ENCODE measurements at places on chromosomes 5 and 9.

DNA sequence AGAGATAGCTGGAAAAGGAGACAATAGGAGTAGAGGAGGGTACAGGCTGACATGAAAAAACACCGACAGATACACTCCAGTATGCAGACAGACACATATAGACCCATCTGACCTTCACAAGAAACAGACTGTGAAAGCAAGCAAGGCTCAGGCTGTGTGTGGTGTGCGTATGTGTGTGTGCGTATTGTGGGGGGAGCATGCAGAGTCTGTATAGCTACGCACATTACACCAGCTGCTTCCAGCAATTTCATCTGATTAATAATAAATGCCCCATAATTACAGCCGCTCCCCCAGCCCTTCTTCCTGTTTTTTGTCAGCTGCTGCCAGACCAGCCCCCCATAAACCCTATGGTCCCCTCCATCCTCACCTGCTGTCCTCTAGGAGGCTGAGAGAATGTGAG, 6.7 kb downstream of the CNTFR start:
- no peak for DNase-seq
- no peak overlapping the region for H3K4me3 ChIP-seq
- no peak overlapping the region for H3K27ac ChIP-seq
- peaks cover 4% of the 10 kb centered on the region for H3K27me3 ChIP-seq
- no peaks in the 10 kb centered on the region for H3K36me3 ChIP-seq

- no peaks in the 10 kb centered on the region for H3K36me3 ChIP-seq
- no peaks in the 10 kb centered on the region for H3K4me1 ChIP-seq
- no peak overlapping the region for H3K27ac ChIP-seq
- no peak for DNase-seq
- H3K4me3 ChIP-seq = no peak overlapping the region
- no peaks in the 10 kb centered on the region for H3K27me3 ChIP-seq
Observed at GRCh38 chr9:125393426-125393825, 131.8 kb downstream of the GAPVD1 start.

- no peaks in the 10 kb centered on the region for H3K4me1 ChIP-seq
- H3K27ac ChIP-seq = no peak overlapping the region
- DNase-seq = no peak
- no peaks in the 10 kb centered on the region for H3K27me3 ChIP-seq
- H3K4me3 ChIP-seq = no peak overlapping the region
Observed at GRCh38 chr9:126720661-126721563, 83.9 kb upstream of the ZBTB43 start.

DNA sequence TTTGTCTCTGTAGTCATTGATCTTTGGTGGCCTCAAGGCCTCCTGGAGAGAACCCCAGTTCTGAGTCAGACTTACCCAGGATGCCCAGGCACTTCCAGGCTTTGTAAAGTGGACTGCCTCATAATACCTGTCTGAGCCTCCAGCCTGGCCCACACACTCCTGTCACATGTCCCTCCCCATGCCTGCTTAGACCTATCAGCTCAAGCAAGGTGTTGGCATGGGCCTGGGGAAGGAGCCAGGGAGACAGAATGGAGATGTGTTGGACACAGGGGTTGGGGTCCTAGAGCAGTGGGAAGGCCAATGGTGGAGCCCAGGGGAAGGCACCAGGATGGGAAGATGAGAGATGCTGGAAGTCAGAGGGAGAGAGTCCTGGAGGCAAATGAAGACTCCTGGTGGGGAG, 136.2 kb downstream of the CFAP90 start:
- no peak for DNase-seq
- no peak overlapping the region for H3K27ac ChIP-seq
- no peaks in the 10 kb centered on the region for H3K4me1 ChIP-seq
- no peaks in the 10 kb centered on the region for H3K36me3 ChIP-seq
- H3K4me3 ChIP-seq = no peak overlapping the region

GRCh38 chr9:133784731-133785561, 46.8 kb upstream of the SARDH start:
- no peak overlapping the region for H3K27ac ChIP-seq
- no peaks in the 10 kb centered on the region for H3K4me1 ChIP-seq
- no peak overlapping the region for H3K4me3 ChIP-seq
- no peaks in the 10 kb centered on the region for H3K36me3 ChIP-seq
- DNase-seq = no peak

DNA sequence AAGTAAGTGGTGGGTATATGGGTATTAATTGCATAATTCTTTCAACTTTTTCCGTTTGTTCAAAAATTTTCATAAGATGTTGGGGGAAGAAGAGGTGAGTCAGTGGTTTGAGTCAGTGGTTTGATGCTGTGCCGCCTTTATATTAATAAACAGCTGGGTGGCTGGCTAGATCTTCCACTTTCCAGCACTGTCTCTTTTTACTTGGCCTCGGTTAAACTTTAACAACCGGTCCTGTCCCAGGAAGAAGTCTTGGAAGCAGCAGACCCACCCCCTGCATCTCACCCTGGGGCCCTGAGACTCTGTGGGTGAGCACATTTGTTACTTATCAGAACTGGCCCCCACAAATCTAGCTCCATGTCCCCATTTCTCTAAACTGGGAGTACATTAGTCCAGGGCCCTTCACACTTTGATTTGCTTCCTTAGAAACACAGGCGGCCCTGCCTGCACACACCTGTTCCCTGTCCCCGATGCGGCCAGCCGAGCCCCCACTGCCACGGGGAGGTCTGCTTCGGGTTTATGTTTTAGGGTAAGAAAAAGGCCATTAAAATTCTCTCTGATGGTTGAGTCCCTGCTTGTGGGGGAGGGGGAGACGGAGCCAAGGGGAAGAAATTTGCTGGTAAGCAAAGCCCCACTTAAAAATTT, 90.7 kb downstream of the PTCH1 start:
- H3K36me3 ChIP-seq = no peaks in the 10 kb centered on the region
- no peaks in the 10 kb centered on the region for H3K4me1 ChIP-seq
- peak overlapping the region; percentile 29 for H3K4me3 ChIP-seq

DNA sequence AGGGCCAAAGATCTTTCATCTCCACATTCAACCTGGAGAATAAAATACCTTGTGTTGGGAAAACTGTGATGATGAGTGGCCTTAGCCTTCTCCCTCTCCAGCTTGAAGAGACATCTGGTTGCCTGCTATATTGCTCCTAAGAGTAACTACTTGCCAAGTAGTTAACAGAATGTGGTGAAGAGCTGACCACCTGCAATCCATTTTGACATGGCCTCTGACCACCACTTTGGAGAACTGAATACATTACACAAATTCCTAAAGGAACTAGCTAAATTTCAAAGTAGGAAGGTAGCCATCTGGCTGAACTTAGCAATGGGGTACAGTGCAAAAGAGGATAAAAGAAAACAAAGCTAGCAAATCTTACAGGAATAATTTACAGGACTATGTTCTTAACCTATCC, 7.2 kb downstream of the TBCA start:
- no peaks in the 10 kb centered on the region for H3K27me3 ChIP-seq

DNA sequence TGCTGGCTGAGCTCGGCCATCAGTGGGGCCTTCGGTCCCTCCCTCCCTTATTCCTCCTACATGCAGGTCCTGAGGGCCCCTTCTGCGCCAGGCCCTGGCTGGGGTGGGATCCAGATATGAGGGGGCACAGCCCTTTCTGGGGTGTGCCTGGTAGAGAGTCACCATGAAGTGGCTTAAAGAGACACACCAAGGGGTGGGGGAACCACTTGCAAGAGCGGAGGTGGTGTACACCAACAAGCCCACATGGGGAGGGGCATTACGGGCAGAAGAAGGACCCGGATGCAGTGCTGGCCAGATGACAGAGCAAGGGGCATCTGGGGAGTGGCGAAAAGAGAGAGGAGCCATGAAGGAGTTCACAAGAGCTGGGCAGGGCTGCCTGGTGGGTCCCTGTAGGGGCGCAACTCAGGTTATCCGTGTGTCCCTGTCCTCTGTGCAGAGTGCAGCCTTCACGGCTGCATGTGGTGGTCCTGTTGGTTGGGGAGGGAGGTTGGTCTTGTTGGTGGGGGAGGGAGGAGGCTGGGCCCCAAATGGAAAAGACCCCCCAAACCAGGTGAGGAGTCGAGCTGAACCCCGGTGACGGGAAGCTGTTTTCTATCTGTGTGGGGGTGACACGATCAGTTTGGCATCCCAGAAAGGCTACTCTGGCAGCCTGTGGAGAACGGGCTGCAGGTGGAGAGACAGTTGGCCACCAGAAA, 158.1 kb downstream of the DAB2IP start:
- H3K36me3 ChIP-seq = no peaks in the 10 kb centered on the region
- H3K27ac ChIP-seq = no peak overlapping the region
- H3K4me1 ChIP-seq = no peaks in the 10 kb centered on the region
- no peak for DNase-seq

GRCh38 chr9:24652181-24652580, 106.5 kb upstream of the IZUMO3 start:
- no peaks in the 10 kb centered on the region for H3K27me3 ChIP-seq
- no peak overlapping the region for H3K4me3 ChIP-seq
- no peaks in the 10 kb centered on the region for H3K36me3 ChIP-seq
- no peak for DNase-seq
- H3K27ac ChIP-seq = no peak overlapping the region

GRCh38 chr5:87277279-87277835, 9.7 kb downstream of the RASA1 start:
- H3K27ac ChIP-seq = no peak overlapping the region
- no peaks in the 10 kb centered on the region for H3K4me1 ChIP-seq
- no peaks in the 10 kb centered on the region for H3K36me3 ChIP-seq
- no peak overlapping the region for H3K4me3 ChIP-seq
- no peaks in the 10 kb centered on the region for H3K27me3 ChIP-seq
- DNase-seq = no peak

GRCh38 chr5:131139321-131139720, 25.7 kb downstream of the HINT1 start:
- H3K36me3 ChIP-seq = no peaks in the 10 kb centered on the region
- no peak for DNase-seq
- no peaks in the 10 kb centered on the region for H3K27me3 ChIP-seq
- H3K27ac ChIP-seq = no peak overlapping the region
- H3K4me1 ChIP-seq = no peaks in the 10 kb centered on the region

GRCh38 chr5:149841851-149842793, 102.5 kb downstream of the PDE6A start:
- H3K4me3 ChIP-seq = no peak overlapping the region
- no peaks in the 10 kb centered on the region for H3K4me1 ChIP-seq
- DNase-seq = no peak
- H3K27me3 ChIP-seq = no peaks in the 10 kb centered on the region

GRCh38 chr5:59199868-59200267, 617.0 kb downstream of the RAB3C start:
- no peak overlapping the region for H3K27ac ChIP-seq
- no peak overlapping the region for H3K4me3 ChIP-seq
- H3K4me1 ChIP-seq = no peaks in the 10 kb centered on the region

GRCh38 chr9:78436873-78437272, 139.9 kb downstream of the PSAT1 start:
- DNase-seq = no peak
- H3K36me3 ChIP-seq = no peaks in the 10 kb centered on the region
- no peaks in the 10 kb centered on the region for H3K4me1 ChIP-seq
- no peaks in the 10 kb centered on the region for H3K27me3 ChIP-seq
- no peak overlapping the region for H3K27ac ChIP-seq

GRCh38 chr5:15615859-15616258, 115.9 kb downstream of the FBXL7 start:
- DNase-seq = no peak
- H3K27ac ChIP-seq = no peak overlapping the region
- no peaks in the 10 kb centered on the region for H3K27me3 ChIP-seq
- H3K36me3 ChIP-seq = no peaks in the 10 kb centered on the region
- H3K4me3 ChIP-seq = no peak overlapping the region

- no peaks in the 10 kb centered on the region for H3K4me1 ChIP-seq
- H3K4me3 ChIP-seq = no peak overlapping the region
- no peaks in the 10 kb centered on the region for H3K27me3 ChIP-seq
- no peak for DNase-seq
- no peaks in the 10 kb centered on the region for H3K36me3 ChIP-seq
Observed at GRCh38 chr5:103031607-103032006, 88.3 kb downstream of the GIN1 start.

DNA sequence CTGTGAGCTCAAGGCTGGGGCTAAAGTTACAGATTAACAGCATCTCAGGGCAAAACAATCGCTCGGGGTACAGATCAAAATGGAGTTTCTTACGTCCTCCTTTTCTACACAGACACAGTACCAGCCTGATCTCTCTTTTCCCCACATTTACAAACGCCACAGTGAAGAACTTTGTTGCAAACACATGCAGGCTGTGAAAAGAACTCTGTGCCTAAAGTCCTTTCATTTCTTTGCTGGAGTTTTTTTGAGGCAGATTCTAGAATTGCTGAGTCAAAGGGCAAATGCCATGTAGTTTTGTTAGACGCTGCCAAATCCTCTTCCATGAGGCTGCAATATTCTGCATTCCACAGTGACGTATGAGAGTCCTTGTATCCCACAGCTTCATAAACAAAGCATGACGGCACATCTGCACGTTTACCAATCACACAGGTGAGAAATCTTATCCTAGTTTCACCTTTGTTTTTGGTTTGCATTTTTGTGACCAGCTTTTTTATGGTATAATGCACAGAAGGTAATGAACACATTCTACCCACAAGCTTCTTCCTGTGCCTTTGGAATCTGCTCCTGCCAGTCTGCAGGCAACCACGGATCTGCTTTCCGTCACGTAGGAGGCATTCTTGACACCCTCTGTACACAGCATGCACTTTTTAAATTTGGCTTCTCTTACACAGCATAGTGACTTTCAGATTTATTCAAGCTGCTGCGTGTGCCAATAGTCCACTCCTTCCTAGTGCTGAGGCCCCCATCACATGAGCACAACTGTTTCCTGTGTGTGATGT, 44.6 kb upstream of the LPCAT1 start:
- H3K4me1 ChIP-seq = no peaks in the 10 kb centered on the region
- no peak for DNase-seq
- H3K27ac ChIP-seq = no peak overlapping the region

DNA sequence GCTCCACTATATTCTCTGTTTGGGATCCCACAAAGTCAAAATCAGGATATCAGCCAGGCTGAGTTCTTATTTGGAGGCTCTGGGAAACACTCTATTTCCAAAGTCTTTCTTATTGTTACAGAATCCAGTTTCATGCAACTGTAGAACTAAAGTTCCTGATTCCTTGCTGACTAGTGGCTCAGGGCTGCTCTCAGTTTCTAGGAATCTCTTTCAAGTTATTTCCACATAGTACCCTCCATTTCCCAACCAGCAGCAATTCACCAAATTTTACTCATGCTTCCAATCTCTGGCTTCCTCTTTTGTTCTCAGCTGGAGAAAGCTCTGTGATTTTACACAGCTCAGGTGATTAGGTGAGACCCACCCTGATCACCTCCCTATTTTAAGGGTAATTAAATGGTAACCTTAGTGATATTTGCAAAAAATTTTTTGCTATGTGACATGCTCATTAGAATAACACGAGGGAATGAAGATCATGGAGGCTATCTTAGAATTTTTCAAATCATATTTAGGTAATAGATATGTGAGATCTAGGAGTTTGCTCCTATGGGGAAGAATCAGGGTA, 794.9 kb upstream of the ARRDC3 start:
- no peak overlapping the region for H3K4me3 ChIP-seq
- no peaks in the 10 kb centered on the region for H3K27me3 ChIP-seq
- no peaks in the 10 kb centered on the region for H3K36me3 ChIP-seq
- H3K27ac ChIP-seq = no peak overlapping the region
- H3K4me1 ChIP-seq = no peaks in the 10 kb centered on the region

GRCh38 chr5:69450116-69450515, 35.2 kb downstream of the MARVELD2 start:
- no peaks in the 10 kb centered on the region for H3K36me3 ChIP-seq
- H3K27ac ChIP-seq = no peak overlapping the region
- H3K27me3 ChIP-seq = no peaks in the 10 kb centered on the region
- H3K4me3 ChIP-seq = no peak overlapping the region

All from prostate gland (tissue), 2 donors.